Forelimb muscle (tissue), 1 donor: ENCODE measurements at places on chromosomes 2 and 18.

- no peak for DNase-seq
Measured at GRCh38 chr18:45086777-45087176, 406.1 kb downstream of the SETBP1 start.

GRCh38 chr2:220674033-220674432 is 898.1 kb downstream of the EPHA4 start:
- no peak for DNase-seq

DNA sequence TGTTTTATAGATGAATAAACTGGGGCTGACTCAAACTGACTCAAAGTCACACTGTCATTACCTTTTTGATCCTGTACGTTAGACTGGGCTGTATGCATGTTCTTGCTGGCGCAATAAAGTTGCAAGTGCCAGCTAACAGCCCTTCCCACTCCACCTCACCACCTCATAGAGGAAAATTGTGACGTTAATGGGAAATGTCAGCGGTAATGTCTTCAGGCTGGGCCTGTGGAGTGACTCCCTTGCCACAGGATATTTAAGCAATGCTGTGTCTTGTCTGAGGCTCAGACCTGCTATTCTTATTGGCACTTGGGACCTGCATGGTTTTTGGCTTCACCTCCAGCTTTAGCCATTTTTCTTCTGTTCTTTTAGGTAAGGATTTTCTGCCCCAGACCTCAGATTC is 25.2 kb upstream of the CASP10 start:
- no peak for DNase-seq

DNA sequence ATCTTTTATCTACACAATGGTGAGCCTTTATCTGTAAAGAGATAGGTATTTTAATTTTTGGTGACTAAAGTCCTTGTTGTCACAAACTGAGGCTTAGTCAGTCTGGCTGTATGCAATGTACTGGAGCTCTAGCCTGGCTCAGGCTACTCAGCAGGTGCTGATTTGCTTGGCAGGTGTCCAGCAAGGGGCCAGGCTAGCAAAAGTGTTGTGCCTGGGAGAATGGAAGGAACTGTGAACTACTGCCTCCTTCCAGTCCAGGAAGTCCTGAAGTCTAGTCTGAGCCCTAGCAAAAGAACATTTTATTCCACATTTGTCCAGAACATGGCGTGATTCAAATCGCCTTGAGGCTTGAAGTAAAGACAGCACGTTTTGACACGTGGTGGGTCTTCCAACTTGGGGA is 260.5 kb downstream of the CCDC85A start:
- DNase-seq = no peak

DNA sequence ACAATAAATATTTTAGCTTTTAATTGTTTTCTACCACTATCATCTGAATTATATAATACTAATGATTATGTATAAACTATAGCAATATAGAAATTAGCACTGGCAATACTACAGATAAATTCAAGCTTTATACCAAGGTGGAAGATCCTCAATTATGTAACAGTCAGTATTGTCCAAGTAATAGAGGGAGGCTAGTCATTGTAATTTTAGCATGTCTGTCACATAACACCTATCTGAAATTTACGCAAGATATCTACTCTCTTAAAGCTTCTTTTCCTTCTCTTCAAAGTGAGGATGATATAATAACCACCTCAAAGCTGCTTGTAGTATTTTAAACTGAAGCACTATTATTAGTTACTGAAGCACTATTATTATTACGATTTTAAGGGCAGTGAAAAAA is 12.2 kb downstream of the KCNJ3 start:
- DNase-seq = no peak

GRCh38 chr2:1750933-1751766 is 6.8 kb upstream of the PXDN start:
- DNase-seq = no peak

GRCh38 chr2:237500681-237501424 is 13.8 kb downstream of the MLPH start:
- DNase-seq = no peak

DNA sequence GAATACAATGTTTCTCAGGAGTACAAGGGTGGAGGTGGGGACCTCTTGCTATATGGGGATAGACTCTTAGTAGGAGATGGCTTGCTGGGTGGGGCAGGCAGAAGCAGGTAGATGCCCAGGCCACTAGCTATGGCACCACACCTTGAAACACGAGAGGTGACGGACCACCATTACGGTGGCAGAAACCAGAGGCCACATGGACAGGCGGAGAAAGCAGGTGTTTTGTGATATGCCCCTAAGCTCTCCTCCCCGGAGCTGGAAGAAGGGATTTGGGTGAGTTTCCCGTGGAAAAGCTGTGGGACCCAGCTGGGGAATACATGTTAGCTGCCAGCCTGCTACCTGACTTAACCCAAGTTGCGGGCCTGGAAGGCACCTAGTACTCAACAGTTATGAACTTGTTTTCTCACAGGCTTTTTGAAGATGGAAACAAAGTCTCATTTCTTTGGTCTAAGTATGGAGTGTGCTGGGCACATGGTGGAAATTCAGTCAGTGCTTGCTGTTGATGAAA is 16.7 kb downstream of the PLA2R1 start:
- no peak for DNase-seq

- no peak for DNase-seq
Measured at GRCh38 chr2:208033701-208034502, 8.6 kb upstream of the PLEKHM3 start.

DNA sequence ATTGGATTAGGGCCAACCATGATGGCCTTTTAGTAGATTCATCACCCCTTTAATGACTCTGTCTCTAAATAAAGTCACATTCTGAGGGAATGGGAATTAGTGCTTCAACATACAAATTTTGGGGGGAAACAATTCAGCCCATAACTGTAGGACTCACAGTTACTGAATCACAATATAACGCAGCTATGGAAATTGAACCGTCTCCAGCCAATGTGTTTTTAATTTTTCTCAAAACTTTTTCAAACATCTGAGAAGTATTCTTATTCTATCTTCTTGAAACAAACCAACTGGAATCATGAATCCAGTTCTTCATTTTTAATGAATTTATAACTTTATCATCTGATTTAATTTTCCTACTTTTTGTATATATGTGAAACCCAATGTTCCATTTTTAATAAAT is 373.1 kb upstream of the SYT4 start:
- peak; percentile 84 for DNase-seq

GRCh38 chr2:218266316-218266979 is 3.5 kb downstream of the AAMP start:
- no peak for DNase-seq

DNA sequence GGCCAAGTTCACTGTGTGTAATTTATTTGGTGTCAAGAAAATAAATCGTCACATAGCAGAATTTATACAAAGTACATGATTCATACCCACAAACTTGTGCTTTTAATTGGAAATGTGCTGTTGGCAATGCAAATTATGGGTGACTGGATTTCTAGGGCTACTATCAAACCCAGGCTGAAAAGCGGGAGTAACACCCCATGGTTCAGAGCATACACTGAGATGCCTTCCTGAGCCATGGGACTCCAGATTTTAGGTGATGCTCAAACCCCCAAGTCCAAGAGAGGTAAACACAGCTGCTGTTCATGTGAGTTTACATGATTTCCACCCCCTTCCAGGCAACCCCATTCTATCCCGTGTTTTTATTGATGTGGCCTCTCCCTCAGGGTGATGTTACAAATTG is 565.9 kb upstream of the ID2 start:
- DNase-seq = no peak

DNA sequence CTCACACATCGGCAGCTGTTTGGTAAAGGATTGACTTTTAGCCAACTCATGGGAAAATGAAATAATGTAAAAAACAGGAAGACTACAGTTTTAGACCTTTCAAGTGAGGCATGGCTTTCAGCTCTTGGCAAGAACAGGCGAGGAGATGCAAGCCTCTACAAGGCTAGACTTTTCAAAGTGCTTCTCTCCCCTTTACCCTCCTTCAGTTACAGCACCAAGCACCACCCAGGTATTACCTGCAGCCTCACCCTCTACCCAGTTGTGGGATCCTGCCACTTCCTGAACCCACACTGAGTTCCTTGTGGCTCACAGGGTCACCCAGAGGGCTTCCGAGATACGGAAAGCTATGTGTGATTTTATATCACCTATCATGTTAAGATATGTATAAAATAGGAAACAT is 14.7 kb downstream of the UGT1A10 start:
- DNase-seq = no peak

- DNase-seq = no peak
Measured at GRCh38 chr18:45167631-45168280, 447.5 kb upstream of the SLC14A2 start.

- peak; percentile 26 for DNase-seq
Measured at GRCh38 chr18:41226186-41226585, 728.8 kb upstream of the PIK3C3 start.

GRCh38 chr2:134745023-134745422 is 26.2 kb upstream of the TMEM163 start:
- no peak for DNase-seq

GRCh38 chr2:207045531-207045930 is 106.2 kb downstream of the CPO start:
- DNase-seq = no peak

DNA sequence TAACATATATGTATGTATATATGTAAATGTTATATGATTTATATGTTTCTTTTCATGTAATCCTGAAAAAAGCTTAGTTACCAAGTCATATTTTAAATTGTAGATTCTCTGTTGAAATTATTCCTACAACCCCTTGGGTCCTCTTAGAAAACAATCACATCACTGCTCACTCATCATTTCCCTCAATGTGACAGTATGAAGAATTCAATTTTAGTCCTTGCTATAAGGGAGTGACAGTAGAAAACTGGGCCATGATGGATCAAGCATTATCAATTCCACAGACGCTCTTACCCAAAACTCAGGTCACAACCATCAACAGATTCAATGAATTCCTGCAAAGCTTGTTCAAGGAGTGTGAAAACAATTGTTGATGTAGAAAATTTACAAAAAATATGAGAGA is 1389.5 kb upstream of the ACVR2A start:
- no peak for DNase-seq
